Panc1 (cell line): ENCODE measurements at places on chromosomes 4 and X.

DNA sequence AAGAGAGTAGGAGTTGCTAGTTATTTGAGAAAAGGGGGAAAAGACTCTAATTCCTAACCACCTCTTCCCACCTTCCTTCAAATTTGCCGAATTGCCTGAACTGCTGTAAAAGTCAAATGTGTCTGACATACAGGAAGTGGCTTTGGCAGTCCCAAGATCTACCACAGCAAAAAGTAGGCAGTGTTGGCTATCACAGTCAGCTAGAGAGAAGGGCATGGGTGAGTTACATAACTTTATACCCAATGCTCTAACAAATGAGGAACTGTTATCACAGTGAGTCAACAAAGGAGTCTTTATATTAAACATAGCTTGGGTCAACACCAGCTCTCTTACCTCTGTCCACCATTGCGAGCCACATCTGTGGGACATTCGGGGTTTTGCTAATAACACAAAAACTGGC is 2.4 kb upstream of the MBNL3 start:
- DNase-seq = no peak

GRCh38 chr4:38424151-38424871 is 239.7 kb upstream of the KLF3 start:
- no peak for DNase-seq

DNA sequence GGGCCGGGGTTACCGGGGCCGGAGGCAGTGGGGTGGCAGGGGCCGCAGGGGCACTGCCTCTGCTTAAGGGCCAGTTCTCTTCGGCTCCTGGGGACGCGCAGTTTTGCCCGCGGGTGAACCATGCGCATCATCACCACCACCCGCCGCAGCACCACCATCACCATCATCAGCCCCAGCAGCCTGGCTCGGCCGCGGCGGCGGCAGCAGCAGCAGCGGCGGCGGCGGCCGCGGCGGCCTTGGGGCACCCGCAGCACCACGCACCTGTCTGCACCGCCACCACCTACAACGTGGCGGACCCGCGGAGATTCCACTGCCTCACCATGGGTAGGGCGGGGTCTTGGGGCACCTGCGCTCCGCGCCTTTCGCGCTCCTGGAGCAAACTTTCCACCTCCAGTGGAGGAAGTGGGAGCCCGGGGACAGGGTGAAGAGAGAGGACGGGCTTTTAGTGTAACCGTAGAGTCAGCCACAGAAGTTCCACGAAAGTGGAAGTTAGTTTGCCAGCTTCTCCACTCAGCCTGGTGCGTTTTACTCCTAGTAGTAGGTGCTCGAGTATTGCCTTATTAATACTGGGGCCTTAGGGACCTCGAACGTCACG is 729 bp downstream of the GSX2 start:
- DNase-seq = no peak

DNA sequence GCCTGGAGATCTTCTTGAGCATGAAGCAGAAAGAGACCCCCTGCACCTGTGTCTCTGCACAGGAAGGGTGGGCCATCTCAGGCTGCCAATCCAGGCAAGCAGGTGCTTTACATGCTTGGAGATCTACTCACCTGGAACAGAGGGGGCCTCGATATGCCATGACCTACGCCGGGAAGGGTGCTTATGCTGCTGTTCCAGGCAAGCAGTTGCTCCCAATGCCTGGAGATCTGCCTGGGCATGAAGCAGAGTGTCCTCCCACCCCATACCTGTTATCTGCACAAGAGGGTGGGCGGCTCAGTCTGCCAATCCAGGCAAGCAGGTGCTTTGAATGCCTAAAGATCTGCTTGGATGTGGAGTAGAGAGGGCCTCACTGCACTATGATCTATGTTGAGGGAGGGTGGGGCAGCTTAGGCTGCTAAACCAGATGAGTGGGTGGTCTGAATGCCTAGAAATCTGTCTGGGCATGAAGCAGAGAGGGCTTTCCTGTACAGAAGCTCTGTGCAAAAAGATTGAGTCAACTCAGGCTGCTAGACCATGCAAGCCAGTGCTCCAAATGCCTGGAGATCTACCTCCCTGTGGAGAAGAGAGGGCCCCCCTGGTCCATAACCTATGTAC is 104.5 kb upstream of the QRFPR start:
- no peak for DNase-seq

- DNase-seq = no peak
Measured at GRCh38 chr4:80011636-80012236, 61.3 kb downstream of the ANTXR2 start.

DNA sequence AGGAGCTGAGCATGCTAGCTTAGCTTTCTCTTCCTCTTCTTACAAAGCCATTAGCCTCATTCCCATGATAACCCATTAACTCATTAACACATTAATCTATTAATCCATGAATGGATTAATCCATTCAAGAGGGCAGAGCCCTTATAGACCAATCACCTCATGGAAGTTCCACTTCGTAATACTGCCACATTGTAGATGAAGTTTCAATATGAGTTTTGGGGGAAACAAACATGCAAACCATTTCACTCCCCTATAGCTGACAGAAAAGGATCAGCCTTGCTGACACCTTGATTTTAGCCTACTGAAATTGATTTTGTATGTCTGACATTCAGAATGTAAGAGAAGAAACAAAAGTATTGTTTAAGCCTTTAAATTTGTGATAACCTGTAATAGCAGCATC is 251.8 kb upstream of the GALNTL6 start:
- no peak for DNase-seq

DNA sequence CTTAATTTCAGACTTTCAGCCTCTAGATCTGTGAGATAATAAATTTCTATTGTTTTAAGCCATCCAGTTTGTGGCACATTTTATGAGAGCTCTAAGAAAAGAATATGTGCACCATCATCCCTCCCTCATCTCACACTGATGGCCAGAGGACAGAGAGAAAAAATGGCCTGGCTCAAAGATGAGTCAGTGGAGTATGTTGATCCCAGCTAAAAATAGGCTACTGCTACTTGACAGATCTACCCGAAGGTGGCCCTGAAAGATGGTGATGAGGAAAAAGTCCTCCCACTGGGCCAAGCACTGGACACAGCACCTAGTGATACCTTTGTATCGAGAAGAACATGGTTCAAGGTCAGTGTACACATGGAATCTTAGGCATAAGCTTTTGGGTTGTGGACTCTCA is 38.2 kb upstream of the DCTD start:
- DNase-seq = no peak

DNA sequence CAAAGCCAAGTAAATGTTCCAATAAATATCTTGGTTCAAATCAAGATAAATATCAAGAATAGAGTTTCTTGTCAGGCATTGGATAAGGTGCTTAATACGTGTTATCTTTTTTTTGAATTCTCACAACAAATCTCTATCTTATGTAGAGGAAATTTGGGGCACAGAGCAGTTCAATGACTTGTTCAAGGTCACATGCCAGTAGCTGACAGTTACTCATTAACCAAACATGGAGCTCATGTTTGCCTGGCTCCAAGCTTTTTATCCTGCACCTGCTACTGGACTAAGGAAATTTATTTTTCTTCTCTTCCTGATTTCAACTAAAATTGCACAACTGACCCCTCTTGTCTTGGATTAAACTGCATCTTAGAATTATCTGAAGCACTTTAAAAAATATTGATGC is 76.3 kb downstream of the ATP10D start:
- DNase-seq = no peak

- DNase-seq = no peak
Measured at GRCh38 chr4:119873794-119874325, 192.8 kb downstream of the MAD2L1 start.

DNA sequence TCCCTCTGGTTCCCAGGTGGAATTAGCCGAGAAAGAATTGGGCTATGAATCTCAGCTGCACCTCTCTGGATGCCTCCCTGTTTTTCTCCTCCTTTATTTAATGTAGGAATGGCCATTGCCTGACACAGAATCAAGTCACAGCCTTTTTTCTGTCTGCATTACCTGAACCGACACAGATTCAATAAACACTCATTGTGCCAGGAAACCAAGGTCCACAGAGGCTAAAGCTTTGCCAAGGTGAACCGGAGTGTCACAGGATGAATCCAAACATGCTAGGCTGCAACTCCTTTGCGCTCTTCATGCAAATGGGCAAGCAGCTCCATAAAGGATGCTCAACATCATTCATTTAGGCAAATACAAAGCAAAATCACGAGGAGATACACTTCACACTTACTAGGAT is 199.8 kb upstream of the AGTR2 start:
- no peak for DNase-seq

GRCh38 chrX:139186991-139187390 is 343.5 kb upstream of the F9 start:
- DNase-seq = no peak

DNA sequence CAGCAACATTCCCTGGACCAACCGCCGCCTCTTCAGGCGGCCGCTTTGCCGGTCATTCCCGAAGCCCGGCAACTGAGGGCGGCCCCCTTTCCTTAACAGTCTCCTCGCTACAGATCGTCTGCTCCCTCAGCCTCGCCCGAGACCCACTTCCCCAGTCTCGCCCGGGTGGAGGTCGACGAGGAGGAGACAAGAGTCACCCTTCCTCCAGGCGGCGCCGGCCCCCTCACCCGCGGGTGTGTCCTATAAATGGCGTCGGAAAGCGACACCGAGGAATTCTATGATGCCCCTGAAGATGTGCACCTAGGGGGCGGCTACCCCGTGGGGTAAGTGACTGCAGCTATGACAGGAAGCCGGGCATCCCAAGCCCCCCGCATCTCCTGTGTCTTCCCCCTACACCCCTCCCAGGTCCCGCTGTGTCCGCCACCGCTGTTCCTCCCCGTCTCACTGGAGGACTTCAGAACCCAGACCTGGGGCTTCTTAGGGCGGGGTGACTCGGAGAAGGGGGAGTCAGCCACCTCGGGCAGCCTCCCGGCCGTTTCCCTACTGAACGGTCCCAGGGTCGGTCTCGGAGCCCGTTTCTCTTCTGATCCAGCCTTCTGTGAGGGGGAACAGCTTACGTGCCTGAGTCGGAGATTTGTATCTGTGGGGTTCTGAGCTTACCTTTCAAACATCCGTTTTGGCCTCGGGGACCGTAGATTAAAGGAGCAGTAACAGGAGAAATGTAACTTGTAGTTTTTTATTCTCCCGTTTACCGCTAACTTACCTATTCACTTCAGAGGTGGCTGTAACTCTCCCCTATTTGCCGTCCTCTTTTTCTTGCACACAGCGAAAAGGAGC is 570 bp downstream of the WDR44 start:
- DNase-seq = no peak

GRCh38 chrX:6885909-6886308 is 261.6 kb upstream of the STS start:
- DNase-seq = no peak

DNA sequence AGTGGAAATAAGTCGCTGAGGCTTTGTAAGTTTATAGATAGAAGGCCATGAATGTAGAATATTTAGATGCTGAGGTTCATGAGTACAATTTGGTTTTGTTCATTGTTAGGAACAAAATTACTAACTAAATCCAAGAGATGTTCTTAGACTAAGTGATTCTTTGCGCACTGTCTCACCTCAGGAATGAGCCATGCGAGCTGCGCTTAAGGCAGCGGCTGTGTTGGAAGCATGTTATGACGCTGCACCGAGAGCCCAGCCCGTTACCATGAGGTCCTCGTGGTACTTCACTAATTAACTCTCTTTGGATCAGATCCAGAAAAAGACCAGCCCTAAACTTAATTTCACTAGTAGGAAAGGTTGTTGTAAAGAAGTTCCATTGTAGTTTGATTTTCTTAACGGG is 166.2 kb downstream of the RAPGEF2 start:
- no peak for DNase-seq

- DNase-seq = no peak
Measured at GRCh38 chrX:10538831-10539230, 81.6 kb downstream of the MID1 start.

DNA sequence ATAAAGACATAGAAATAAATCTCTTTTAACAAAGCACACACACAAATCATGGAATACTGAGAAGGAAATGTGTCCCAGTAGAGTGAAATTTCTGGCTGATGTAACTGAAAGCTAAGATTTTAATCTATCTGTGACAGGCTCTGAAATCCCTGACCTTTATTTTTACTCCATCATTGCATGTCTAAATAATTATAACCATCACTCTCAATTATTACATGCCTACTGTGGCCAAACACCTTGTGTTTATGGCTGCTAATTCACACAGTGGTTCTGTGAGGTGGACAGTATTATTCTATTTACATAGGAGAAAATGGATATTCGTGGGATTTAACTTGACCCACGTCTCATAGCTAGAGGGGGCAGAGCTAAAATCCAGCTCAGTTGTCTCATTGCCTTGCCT is 438.1 kb downstream of the TLL1 start:
- DNase-seq = no peak

DNA sequence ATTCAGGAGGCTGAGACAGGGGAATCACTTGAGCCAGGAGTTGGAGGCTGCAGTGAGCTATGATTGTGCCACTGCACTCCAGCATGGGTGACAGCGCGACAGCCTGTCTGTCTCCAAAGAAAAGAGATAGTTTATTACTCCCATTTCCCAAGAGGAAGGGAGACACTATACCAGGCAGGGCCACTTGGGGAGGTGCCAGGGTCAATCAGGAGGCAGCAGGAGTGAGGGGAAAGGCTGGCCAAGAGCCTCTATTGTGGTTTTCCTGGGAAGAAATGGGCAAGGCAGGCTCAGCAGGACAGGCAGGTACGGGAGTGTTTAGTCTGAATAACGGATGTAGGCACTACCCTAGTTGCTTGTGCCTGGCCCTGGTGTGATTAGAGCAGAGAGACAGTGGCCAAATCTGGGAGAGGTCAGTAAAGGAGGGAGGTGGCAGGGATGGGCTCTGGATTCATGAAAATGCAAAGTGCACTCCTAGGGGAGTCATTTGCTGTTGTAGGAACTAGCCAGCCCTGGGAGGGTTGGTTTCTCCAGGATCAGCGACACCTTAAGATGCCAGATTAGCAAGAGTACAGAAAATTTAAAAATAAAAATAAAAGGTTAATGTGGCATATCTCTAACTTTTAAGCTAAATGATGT is 20.2 kb upstream of the CDKN2AIP start:
- DNase-seq = no peak

- DNase-seq = no peak
Measured at GRCh38 chr4:107492566-107492965, 227.5 kb downstream of the PAPSS1 start.

- no peak for DNase-seq
Measured at GRCh38 chr4:158802914-158803313, 34.1 kb downstream of the FNIP2 start.

DNA sequence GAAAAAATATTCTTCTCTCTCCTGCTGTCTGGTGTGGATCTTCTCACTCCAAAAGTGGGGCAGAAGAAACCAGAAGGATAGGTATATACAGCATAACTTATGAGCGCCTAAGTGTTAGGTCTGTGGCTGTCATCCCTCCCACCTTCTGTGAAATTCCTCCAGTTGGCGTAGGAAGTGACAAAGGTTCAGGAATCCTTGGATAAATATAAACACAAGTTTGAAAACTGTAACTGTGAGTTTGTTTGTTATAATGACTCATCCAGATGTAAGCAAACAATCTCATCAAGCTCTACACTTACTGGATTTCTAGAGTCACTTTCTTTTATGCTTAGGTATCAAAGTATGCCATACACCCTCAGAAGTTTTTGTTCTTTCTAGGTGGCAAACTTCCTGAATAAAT is 405.2 kb downstream of the FAT4 start:
- DNase-seq = peak; percentile 88

GRCh38 chr4:85673540-85673939 is 198.6 kb downstream of the ARHGAP24 start:
- no peak for DNase-seq
